DMS79 treated with DMSO at 0.1 percent for 48 hours (cell line): ENCODE measurements at places on chromosomes 2 and 18.

DNA sequence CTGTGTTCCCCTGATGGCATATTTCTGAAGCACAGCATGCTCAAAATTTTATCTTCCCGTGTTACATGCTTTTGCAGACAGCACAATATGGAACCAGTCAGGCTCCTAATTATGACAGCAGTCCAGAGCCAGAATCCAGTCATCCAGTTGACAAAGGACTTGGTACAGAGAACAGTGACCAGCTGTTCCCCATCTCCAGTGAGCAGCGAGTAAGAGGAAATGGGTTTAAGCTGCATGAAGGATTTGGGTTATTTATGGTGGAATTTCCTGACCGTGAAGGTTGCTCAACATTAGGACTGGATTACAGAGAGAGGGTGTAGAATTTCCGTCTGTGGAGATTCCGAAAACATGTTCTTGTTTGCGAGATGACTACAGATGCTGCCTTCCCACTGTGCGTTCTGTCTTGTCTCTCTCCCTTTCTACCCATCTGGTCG lies 24.4 kb downstream of the SGPP2 start:
- DNase-seq = no peak

GRCh38 chr2:195658541-195658890 lies 1.5 kb downstream of the SLC39A10 start:
- DNase-seq = peak; percentile 60

- no peak for DNase-seq
Observed at GRCh38 chr2:72210470-72210869, 62.8 kb upstream of the CYP26B1 start.

GRCh38 chr2:48483916-48484315 lies 46.0 kb upstream of the STON1 start:
- no peak for DNase-seq

DNA sequence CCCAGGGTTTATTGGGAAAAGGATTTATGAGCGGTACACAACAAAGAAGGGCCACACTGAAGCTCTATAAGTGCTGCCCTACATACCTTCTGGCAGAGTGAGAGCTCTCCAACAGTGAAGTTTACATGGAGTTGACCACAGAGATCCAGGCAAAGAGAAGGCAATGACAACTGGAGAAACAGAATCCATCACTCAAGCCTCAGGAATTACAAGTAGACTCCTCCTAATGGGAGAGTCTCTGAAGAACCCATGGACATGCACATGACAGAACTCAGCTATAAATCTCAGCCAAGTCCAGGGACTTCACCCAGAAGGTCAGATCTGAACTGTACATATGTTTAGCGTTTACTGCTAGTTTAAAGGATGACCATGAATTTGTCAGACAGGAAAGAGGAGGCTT lies 164.7 kb downstream of the DNAH7 start:
- DNase-seq = no peak

DNA sequence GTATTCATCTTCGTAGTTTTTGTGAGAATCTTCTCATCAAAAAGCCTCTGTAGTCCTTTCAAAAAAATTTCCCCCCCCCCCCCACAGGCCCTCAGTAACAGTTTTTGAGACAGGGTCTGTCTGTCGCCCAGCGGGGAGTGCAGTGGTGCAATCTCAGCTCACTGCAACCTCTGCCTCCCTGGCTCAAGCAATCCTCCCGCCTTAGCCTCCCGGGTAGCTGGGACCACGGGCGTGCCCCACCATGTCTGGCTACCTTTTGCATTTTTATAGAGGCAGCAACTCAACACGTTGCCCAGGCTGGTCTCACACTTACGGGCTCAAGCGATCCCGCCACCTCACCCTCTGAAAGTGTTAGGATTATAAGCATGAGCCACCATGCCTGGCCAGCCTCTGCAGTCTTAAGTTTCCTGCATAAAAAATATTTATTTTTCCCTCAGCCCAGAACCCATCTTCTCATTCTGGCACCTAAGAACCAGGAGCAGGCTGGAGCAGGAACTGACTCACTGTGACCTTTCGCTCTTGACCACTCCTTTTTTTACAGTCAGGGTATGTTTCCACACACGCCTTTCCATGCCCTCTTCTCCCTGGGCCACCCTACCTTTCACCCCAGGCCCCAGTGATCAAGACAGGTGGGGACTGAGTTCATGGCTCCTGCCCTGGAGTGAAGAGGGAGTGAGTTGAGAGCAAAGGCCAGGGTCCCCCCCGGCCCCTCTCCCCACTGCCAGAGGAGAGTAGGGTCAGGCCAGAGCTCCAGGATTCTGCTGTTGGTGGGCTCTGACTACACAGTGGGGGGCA lies 32.5 kb upstream of the NT5DC4 start:
- no peak for DNase-seq

DNA sequence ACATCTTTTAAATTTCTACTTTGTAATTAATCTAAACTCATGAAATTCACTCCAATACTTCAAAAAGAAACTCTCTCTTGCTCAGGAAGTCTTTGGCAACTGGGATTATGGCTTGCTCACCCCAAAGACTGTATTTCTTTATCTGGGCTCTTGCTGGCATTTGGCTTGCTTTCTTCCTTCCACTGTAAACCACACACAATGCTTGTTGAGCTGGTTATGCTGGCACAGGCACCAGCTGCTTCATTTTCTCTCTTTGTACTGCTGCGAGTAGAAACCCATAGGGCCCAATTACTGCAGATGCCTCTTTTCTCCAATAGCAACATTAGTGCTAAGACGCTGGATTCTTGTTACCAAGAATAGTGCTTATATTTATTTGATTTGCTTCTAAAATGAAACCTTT lies 51.4 kb downstream of the SLC38A11 start:
- no peak for DNase-seq

- no peak for DNase-seq
Observed at GRCh38 chr2:110727923-110728322, 4.5 kb upstream of the ACOXL start.

GRCh38 chr2:37645362-37645761 lies 26.1 kb downstream of the CDC42EP3 start:
- no peak for DNase-seq

DNA sequence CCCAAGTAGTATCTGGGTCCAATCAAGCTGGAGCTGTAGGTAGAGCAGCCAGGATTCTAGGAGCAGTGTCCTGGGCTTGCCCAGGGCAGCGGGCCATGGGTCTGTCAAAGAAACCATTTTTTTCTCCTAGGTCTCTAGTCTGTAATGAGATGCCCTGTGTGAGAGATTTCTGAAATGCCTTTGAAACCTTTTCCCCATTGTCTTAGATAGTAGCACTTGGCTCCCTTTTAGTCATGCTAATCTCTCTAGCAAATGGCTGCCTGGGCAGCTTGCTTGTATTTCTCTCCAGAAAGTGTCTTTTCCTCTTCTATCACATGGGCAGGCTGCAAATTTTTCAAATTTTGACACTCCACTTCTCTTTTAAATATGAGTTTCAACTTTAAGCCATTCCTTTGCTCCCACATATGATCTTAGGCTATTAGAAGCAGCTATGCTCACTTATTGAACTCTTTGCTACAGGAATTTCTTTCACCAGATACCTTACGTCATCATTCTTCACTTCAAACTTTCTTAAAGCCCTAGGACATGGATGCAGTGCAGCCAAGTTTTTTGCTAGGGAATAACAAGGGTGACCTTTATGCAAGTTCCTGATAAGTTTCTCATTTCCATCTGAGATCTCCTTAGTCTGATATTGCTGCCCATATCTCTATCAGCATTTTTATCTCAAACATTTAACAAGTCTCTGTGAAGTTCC lies 890.2 kb upstream of the VRK2 start:
- DNase-seq = no peak

GRCh38 chr2:54496920-54497319 lies 40.8 kb downstream of the SPTBN1 start:
- DNase-seq = no peak

DNA sequence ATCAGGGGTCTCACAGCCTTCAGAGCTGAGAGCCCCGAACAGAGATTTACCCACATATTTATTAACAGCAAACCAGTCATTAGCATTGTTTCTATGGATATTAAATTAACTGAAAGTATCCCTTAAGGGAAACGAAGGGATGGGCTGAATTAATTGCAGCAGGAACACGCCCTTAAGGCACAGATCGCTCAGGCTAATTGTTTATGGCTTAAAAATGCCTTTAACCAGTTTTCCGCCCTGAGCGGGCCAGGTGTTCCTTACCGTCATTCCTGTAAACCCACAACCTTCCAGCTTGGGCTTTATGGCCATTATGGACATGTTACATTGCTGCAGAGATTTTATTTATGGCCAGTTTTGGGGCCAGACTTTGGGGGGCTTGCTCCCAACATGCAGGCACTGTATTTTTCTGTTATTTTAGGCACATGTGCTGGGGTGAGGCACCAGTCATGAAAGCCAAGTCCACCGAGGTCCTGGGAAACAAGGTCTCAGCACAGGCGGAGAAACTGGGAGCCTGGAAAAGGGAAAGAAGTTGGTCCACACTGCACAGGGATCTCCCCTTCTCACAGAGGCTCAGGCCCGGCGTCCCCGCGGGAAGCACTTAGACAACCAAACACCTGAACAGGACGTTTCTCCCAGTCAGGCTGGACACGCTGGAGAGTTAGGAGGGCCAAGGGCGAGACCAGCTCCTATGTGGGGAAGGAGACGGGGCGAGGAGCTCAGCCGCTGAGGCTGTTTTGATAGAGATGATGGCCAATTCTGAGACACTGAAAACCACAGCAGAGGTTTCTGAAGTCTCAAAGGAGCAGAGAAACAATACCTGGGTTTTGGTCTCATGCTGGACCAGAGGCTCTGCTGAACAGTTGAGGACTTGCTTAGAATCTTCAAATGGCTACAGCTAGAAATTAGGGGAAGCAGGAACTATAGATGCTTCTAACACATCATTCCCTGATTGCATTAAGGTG lies 86.7 kb downstream of the TMEM18 start:
- DNase-seq = no peak

DNA sequence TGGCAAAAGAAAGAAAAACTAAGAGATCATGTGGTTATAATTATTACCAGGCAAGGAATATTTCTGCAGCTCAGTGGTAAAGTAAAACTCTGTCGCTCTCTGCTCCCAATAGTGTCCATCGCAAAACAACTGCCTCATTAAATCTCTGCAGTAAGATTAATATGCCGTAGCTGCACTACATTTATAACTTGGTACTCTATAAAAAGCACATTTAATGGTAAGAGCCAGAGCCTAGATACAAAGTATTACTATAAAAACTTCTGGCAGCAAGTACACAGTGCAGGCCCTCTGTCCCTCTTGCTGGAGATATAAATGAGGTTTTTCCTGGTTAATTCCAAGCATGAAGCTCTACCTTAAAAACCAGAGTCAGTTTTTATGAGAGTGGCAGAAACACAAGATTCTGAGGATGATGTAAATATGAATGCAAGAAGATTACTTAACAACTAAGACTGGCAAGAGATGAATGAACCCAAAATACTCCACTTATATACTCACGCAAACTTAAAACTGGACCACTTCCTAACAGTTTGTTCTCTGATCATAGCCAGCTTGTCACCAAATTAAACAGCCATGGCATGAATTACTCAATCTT lies 25.5 kb downstream of the ZNF521 start:
- peak; percentile 22 for DNase-seq

DNA sequence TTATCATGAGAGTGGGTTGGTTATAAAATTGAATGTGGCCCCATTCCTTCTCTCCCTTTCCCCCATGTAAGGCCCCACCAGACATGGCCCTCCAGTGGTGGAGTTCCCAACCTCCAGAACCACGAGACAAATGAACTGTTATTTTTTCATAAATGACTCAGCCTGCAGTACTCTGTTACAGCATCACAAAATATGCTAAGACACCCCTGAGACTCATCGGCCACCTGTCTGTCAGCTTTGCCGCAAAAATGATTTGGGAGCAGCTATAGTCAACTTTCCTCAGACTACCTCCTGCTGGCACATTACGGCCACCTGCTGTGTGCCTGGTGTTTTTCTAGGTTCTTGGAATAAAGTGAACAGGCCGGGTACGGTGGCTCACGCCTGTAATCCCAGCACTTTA lies 21.4 kb upstream of the C1QL2 start:
- DNase-seq = no peak

DNA sequence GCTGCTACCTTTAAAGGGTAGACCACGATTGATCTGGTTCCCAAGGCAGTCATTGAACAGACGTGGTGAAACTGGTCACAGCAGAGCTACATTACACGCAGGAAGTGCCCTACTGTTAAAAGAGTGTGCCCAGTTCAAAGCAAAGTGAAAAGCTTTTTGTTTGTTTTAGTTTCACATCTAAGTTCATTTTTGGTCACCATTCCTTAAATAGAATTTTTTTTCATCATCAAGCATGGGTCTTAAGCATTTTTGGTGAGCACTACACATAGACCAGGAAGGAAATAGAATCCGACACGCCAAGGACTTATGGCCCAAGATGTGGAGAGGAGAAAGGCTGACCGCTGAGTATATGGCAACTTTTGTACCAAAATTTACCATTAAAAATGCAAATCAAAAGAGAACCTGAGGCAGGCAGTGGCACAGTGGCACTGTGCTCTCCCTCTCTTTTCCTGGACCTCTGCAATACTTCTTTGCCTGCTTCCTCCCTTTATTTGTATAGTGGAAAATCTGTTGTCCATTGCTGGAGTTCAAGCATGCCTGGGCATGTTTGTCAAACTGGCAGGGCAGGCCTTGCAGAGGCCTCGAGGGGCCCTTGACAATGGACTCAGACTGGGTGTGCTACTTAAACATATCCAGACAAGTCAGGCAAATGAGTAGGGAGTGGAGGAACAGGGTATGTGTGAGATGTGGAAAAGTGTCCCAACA lies 42.6 kb upstream of the HNRNPA3 start:
- DNase-seq = peak; percentile 97

DNA sequence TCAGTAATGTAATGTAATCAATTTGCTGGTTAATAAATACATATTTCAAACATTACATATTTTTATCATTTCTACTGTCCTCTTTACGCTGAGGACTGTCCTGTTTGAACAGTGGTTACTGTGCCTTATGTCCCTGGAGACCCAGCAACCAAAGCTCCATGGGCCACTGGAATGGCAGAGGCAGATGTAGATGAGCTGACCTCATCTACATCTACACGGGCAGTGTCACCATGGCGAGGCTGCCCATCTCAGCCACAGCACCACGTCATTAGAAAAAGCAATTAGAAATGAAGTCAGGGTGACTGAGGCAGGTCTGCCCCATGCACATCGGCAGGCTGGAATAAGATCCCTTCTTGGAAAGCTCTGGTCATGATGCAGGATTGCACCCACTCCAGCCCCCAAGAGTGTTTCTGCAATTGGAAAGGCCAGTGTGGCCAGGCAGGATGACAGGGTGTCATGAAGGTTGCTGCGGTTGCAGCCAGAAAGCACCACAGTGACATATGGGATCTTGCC lies 237.5 kb downstream of the NDUFA10 start:
- DNase-seq = no peak

DNA sequence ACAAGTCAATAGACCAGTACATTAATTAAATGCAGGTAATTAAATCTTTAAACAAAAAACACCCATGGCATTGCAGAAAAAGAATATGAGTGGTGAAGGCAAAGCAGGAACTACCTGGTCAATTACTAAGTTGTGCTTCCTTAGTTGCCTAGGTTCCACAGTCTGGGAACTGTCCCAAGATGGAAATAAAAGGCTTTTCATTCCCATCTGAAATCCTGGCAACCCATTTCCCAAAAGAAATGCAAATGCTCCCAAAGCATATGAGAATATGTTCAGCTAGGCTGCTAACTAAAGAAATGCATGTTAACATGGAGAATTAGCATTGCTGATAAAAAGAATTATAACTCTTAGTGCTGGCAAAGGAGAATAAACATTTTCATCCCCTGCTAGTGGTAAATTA lies 177.8 kb downstream of the TMEM163 start:
- no peak for DNase-seq
